ENCODE measurements at places on chromosomes 12 and 14. TPM values are rescaled to one million over a fixed set of nuclear protein-coding genes. Genes with fewer than 3 reads are reported as not detected.

The ASB2 gene
- 10.3 TPM for total RNA-seq

The CCDC197 gene
- total RNA-seq = not detected

The SCNN1A gene
- 128 TPM for total RNA-seq

The VTI1B gene
- 52.6 TPM for total RNA-seq

The GLIPR1L2 gene
- total RNA-seq = 1.8 TPM

Data from prostate gland (tissue), 2 donors.